Activated T-helper 1 cell treated with anti-CD3 and anti-CD28 coated beads, Interleukin-2, amount 50 U/mL, for 16 hours (primary cell): ENCODE measurements at places on chromosomes 5 and 9.
A peak's percentile ranks its signal among the peaks of the same experiment; 100 is the strongest.

- DNase-seq: no peak
These were observed 219.9 kb downstream of the MLLT3 start for GRCh38 chr9:20402273-20402875.

DNA sequence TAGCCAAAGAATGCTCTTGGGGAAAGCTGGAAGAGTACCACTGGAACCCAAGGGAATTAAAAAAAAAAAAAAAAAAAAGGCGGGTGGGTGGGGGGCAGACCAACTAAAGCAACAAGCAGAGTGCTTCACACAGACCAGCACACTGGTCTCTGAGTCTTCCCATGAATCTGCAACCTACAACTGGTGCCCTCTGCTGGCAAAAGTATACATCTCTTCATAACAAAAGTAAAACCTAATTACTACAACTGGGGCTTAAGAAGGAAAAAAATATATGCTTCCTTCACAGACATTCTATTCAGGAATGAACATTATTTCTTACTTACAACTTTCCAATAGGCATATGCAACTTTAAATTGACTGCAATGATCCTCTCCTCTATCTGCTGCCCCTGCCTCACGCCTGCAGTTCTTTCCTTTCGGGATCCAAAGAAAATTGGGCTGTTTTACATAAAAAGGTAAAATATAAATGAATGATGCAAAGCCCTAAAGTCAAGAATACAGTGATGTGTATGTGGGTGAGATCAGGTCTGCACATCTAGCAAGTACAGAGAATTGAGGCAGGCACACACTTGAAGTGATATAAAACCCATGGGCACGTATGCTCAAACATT is 7.2 kb upstream of the KLHL3 start:
- DNase-seq: peak; percentile 37

GRCh38 chr9:114694719-114695269 is 12.8 kb upstream of the TEX48 start:
- DNase-seq: no peak

- DNase-seq: no peak
These were observed 9.1 kb downstream of the AP3S1 start for GRCh38 chr5:115850744-115851416.
